ENCODE measurements at places on chromosomes 12 and 14.

DNA sequence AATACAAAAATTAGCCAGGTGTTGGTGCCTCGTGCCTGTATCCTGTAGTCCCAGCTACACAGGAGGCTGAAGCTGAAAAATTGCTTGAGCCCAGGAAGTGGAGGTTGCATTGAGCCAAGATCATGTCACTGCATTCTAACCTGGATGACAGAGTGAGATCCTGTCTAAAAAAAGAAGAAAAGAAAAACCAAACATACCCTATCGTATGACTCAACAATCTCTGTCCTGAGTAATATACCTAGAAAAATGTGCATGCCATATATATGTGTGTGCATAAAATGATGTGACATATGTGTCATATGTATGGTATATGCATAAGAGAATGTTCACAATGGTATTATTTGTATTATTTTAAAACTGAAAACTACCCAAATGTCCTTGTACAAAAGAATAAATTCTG lies 261.5 kb upstream of the CLEC14A start:
- DNase-seq = no peak

DNA sequence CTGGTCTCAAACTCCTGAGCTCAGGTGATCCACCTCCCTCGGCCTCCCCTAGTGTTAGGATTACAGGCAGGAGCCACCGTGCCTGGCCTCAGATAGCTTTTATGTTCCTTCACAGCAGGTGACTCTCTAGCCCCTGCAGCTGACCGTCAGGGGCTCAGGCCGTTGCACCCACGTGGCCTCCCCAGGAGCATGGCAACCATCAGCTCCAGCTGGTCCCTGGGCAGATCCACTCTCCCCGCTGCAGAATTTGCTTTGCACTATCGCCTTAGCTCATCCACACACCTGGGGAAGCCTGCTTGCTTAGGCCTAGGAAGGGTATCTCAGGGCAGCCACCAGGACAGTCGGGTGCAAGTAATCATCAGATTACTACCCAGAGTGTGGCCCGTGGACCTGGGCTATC lies 62.6 kb downstream of the TSPAN9 start:
- no peak for DNase-seq

DNA sequence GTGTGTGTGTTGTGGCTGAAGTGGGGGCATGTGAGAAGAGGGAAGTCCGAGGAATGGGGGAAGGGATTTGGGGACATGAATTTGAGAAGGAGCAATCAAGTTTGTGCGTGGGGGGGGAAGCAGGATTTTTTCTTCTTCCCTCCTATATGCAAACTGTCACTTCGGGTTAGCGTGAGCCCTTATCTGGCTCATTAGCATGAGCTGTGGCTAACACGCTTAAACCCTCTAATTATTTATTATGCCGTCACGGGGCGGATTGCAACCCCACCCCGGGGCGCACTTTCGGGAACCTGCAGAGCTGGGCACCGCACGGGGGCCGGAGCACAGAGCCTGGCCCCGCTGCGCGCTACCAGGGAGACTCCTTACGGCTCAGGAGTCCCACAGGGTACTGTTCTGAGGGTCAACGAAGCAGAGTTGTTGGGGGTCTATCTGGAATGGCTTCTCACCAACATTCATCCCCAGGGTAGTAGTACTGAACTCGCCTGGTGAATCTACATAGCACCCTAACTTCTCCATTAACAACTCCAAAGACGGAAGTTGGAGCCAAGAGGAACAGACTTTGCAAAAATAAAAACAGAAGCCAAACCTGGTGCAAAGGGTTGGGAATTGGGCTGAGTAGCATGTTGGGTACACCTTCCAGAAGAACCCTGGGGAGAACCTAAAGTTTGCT lies 6.4 kb upstream of the ASCL1 start:
- DNase-seq = no peak

GRCh38 chr12:54009171-54010052 lies 627 bp downstream of the HOXC8 start:
- no peak for DNase-seq

DNA sequence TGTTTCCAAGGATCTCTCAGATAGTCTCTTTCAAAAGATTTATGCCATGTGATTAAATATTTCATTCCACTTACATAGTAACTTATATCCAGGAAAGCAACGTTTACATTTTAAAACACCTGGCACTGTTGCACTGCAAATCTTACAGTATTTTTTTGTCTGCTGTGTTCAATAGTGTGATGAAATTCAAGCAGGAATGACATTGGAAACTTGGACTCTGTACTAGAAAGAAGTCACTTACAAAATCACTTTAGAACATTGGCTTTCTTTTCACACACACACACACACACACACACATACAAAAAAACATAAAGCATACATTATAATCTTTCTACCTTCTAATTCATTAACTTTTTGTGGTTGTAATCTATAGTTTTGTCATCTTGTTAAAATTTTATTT lies 66.2 kb upstream of the USP15 start:
- no peak for DNase-seq

DNA sequence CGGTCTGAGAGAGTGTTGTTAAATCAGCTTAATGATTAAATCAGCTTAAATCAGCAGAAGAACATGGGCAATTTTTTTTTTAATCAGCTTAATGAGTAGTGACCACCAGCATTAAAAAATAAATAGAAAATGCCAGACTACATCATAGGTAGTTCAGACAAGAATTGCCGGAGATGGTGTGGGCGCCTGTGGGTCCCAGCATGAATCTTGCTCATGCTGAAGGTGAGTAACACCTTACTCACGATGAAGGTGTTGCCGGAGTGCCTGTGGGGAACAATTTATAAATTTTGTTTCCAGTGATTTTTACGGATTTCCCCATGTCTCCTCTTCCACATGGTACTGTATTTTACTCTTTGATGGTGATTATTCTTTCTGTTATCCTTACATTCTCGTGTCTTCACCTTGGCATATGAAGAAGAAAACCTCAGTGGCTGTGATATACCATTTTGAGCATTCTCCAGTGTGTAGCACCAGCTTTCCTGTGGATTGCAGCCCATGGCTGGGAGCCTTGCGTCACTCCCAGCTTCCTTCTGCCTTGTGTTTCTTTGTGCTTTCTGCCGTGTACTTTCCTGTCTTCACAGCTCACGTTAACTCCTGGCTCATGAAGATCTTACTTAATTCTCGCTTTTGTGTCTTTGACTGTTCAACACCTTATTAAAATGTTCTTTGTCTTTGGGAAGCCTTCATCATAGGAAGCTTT lies 4.7 kb downstream of the TDRD9 start:
- DNase-seq = no peak

DNA sequence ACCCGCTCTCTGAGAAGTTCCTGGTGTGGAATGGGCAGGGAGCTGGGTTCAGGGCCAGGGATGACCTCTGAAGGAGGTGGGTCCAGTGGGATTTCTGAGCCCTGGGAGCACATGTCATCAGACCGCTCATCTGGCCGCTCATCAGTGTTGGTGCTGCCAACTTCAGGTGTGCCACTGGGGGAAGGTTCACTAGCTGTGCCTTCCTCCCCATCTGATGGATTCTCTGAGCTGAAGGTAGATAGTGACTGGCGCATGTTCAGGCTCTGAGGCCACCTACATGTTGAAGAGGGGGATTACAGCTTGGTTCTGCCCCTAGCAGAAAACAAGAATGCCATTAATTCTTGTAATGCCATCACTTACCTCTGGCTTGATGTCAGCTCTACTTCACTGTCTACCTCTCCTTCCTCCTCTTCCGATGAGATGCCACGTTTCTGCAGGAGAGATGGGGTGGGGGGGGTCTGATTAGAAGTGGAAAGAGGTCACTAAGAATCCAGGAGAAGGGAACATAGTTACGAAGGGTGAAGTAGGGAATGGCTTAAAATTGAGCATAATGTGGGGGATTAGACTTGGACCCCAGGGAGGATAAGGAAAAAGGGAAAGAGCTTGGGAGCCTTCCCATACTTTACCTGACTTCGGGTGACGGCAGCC lies 17.2 kb downstream of the MAP3K12 start:
- no peak for DNase-seq

DNA sequence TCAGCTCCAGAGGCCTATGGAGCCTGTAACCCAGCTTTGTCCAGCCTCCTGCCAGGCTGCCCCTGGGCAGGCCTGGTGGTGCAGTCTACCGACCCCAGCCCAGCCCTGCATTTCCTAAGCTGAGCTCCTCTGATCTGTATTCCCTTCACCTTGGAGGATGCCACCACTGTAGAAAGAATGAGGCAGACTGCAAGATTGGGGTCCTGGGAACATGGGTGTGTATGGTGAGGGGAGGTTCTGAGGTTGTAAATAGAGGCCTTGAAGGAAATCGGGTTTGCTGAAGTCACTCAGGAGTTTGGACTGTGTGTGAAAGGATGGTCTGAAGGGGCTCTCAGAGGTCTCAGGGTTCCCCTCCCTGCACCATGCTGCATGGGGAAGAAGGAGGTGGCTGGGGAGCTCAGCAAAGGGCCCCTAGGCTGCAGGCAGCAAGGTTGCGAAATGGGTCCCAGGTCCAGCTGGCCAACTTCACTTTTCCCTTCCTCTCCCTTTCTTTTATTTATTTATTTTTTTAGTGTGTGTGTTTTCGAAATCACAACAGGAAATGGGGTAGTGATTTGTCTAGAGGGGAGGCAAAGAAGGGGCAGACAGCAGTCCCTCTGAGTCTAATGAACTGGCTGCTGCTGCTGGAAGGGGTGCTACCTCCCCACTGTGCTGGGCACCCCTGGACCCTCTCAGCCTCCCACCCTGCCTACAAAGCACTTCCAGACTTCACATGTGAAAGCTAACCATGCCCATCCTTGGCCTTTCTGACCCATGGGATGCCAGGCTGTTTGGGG lies 1.2 kb upstream of the LRP1-AS start:
- no peak for DNase-seq

- no peak for DNase-seq
These were observed 70.5 kb downstream of the ANKS1B start for GRCh38 chr12:99914206-99914605.

- DNase-seq = no peak
These were observed 21.9 kb upstream of the PPP2R5C start for GRCh38 chr14:101739446-101740141.

GRCh38 chr14:57833323-57833722 lies 32.6 kb downstream of the SLC35F4 start:
- peak; percentile 98 for DNase-seq

- no peak for DNase-seq
These were observed 146.1 kb downstream of the KITLG start for GRCh38 chr12:88433997-88434703.

DNA sequence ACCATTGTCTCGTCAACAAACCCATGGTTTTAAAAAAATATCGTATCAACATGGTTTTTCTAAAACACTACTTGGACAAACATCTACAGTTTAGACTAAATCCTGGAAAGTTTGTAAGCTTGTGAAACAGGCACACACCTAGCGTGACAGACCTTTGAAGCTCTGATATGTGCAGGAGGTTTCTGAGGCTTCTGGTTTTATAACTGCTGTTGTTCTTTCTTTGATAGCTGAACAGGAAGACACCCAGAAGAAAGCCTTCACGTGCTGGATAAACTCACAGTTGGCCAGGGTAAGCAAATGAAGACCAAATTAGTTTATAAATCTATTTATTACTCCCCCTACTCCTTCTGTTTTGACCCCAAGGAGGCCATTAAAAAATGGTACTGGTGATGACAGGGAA lies 87.6 kb downstream of the SYNE2 start:
- DNase-seq = no peak
